ENCODE measurements at places on chromosomes 7 and 10.

GRCh38 chr7:107105591-107106245 lies 61.2 kb downstream of the PRKAR2B start:
- no peak for DNase-seq

GRCh38 chr10:31004611-31005193 lies 27.0 kb downstream of the ZNF438 start:
- no peak for DNase-seq

GRCh38 chr7:51446356-51446755 lies 129.7 kb upstream of the COBL start:
- no peak for DNase-seq

GRCh38 chr10:110471566-110472139 lies 26.1 kb upstream of the DUSP5 start:
- DNase-seq = no peak

DNA sequence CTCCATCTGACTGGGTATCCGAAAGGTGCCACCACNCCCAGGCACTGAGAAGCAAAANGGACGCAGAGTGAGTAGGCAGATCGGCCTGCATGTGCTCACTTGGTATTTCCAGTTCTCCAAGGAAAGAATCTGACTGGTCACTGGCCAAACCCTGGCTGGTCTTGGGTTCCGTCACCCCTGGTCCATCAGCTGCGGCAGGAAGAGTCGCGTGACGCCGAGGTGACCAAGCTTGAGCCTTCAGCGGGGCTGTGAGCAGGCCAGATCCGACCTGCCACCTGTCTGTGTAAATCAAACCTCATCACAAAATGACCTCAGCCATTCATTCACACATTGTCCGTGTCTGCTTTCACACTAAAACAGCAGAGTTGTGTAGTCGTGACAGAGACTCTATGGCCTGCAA lies 28.8 kb upstream of the CHST15 start:
- no peak for DNase-seq

Measured in NCI-H187 treated with DMSO at 0.1 percent for 48 hours (cell line).